ENCODE measurements at places on chromosomes 16 and 17.

- no peaks in the 10 kb centered on the region for H3K27me3 ChIP-seq
- no peaks in the 10 kb centered on the region for H3K36me3 ChIP-seq
- no peak overlapping the region for H3K27ac ChIP-seq
- H3K4me1 ChIP-seq: peaks cover 12% of the 10 kb centered on the region
- DNase-seq: no peak
Measured at GRCh38 chr17:29150161-29150560, 30.0 kb downstream of the MYO18A start.

DNA sequence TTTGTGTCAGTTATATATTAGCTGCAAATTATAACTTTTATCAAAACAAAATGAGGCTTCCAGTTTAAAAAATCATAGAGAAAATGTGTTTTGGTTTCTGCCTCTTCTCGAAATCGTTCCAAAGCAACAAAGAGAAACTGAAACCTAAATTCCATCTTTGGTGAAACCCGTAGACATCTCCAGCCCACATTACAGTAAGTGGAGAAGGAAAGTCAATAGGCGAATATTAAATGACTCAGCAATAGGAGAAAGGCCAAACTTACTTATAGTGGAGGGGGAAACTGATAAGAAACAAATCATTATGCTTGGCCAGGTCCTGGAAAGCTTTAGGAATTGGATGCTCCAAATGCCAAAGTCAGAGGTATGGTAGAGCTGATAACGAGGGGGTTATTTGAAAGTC is 103.0 kb upstream of the SHISA6 start:
- H3K27me3 ChIP-seq: no peaks in the 10 kb centered on the region
- no peaks in the 10 kb centered on the region for H3K4me1 ChIP-seq
- no peak overlapping the region for H3K4me3 ChIP-seq
- no peak for DNase-seq

GRCh38 chr16:9761870-9762269 is 420.4 kb downstream of the GRIN2A start:
- no peak overlapping the region for H3K4me3 ChIP-seq
- DNase-seq: no peak
- H3K27me3 ChIP-seq: no peaks in the 10 kb centered on the region
- peaks cover 5% of the 10 kb centered on the region for H3K4me1 ChIP-seq

DNA sequence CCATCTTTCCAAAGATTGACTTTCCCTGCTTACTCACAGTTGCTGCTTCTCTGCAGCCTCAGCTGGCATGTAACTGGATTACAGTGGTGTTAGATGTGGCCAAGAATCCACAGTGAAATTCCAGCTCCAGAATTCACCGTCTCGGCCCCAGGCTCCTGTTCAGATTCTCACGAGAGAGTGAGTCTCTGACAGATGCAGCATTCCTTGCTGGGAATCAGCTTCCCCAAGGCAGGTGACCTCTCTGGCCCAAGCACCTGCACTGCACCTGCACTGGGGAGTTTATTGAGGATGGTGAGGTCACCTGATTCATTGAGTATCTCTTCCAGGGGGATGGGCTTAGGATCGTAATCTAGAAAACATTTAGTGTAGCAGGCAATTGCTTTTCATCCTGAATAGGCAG is 600.5 kb upstream of the RBFOX1 start:
- H3K27ac ChIP-seq: no peak overlapping the region
- no peak for DNase-seq
- no peaks in the 10 kb centered on the region for H3K4me1 ChIP-seq
- H3K27me3 ChIP-seq: no peaks in the 10 kb centered on the region
- H3K36me3 ChIP-seq: no peaks in the 10 kb centered on the region

DNA sequence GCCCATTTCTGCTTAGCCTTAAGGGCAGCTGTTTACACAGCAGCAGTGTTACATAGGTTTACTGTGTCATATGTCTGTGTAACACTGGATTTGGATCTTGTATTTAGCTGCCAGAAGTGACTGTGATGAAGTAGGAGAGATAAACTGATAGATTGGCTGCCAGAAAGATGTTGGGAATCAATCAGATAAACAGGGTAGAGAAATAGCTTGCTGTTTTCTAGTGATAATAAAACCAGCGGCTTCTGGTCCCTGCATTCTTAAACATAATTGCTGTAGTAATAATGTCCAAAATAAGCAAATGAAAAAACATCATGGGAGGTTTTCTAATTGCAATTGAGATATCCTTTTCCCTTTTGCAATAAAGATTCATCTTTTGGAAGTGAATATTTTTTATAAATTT is 68.7 kb downstream of the AATF start:
- no peaks in the 10 kb centered on the region for H3K36me3 ChIP-seq
- H3K4me1 ChIP-seq: peaks cover 2% of the 10 kb centered on the region
- H3K27me3 ChIP-seq: no peaks in the 10 kb centered on the region
- no peak overlapping the region for H3K27ac ChIP-seq
- H3K4me3 ChIP-seq: no peak overlapping the region
- no peak for DNase-seq

DNA sequence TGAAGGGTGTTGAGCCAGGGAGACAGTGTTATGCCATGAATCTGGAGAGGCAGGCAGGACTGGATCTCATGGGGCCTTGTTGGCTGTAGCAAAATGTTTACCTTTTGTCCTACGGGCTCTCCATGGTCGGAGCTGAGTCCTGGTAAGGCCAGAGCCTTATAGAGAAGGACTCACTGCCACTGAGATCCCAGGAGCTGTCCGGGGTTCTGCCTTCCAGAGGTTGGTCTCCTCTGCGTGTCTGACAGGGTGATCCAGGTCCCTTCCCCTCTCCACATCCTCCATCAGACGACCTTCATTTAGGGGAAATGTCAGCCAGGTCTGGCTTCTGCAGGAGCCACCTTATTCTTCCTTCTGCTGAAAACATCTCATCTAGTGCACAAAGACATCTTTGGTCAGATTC is 285.2 kb upstream of the N4BP1 start:
- H3K4me3 ChIP-seq: no peak overlapping the region
- no peak for DNase-seq
- no peak overlapping the region for H3K27ac ChIP-seq

DNA sequence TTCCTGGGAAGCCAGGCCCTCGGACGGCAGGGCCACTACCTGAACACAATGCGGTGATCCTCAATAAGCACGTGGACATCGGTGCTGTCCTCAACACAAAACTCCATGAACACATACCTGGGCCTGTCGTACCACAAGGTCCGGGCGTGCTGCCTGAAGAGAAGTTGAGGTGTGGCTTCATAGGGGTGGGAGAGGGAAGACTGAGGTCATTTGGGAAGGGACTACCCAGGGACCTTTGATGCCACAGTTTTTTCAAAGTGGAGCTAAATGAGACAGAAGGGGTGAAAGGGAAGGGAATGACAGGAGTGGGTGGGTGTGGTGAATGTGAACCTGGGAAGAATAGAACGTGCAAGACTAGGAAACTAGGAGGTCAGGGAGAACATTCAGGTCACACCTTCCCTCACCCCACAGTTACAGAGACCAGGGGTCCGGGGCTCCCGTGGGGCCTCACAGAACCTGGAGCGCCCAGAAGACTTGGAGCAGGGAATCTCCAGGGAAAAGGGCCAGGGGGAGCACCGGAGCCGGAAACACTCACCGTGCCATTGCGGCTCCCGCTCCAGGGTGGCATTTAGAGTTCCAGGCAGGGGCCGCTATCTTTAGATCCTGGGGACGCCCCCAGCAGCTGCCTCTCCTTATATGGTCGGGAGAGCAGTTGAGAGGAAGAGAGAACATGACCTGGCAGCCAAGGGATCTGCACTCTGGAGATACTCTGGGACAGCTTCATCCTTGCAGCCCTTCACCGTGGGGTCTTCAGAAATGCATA is at the start of gene PTGES3L:
TSS of gene PTGES3L (minus strand) at position 570 of the 763 bp plus-strand sequence. CDS start at position 543, 27 bp downstream.
- peak; percentile 67 for DNase-seq
- no peaks in the 10 kb centered on the region for H3K36me3 ChIP-seq
- H3K4me1 ChIP-seq: peaks cover 3% of the 10 kb centered on the region
- peak within 1 kb of the TSS; percentile 57 for H3K27ac ChIP-seq
- H3K4me3 ChIP-seq: peak within 1 kb of the TSS; percentile 72
- H3K27me3 ChIP-seq: no peaks in the 10 kb centered on the region

- H3K36me3 ChIP-seq: peaks cover 6% of the 10 kb centered on the region
- no peak overlapping the region for H3K4me3 ChIP-seq
- H3K27ac ChIP-seq: no peak overlapping the region
- H3K27me3 ChIP-seq: 0 out of 2 replicates have a peak, but pooled peaks cover 3% of the 10 kb centered on the region
- DNase-seq: no peak
- peaks cover 2% of the 10 kb centered on the region for H3K4me1 ChIP-seq
Measured at GRCh38 chr16:2779978-2780898, 3.2 kb upstream of the ELOB start.

DNA sequence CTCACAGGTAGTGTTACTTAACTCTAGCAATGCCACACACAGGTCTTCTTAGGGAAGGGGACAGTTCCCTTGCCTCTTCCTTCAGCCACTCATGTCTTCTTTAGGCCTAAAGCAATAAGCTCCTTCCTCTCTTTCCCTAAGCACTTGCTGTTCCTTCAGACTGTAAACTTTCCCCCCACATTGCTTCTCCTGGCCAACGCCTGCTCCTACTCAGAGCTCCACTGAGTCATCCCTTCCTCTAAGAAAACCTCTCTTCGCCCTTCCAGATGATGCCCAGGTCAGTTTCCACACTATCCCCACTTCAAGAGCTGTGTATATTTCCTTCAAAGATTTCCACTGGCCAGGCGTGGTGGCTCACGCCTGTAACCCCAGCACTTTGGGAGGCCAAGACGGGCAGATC is 12.5 kb upstream of the EPOP start:
- no peak overlapping the region for H3K27ac ChIP-seq
- no peak overlapping the region for H3K4me3 ChIP-seq
- H3K36me3 ChIP-seq: no peaks in the 10 kb centered on the region
- no peak for DNase-seq
- H3K27me3 ChIP-seq: peaks cover 4% of the 10 kb centered on the region
- no peaks in the 10 kb centered on the region for H3K4me1 ChIP-seq

DNA sequence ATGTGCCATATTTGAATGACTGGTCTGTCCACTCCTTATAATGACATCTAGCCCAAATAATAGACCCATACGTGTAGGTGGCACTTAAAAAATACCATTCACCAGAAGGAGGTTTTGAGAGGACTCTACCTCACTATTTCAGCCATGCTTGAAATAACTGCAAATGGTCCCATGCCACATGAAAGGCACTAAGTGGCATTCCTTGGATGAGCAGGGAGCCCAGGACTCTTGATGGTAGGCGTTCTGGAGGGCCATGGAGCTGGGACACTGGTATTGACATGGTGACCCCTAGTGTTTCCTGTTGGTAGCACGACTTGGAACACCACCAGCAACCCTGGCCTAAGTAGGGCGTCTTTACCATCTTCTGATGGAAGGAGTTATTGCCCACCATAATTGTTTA is 148.7 kb upstream of the ZFHX3 start:
- peak; percentile 51 for DNase-seq
- H3K4me1 ChIP-seq: no peaks in the 10 kb centered on the region
- no peak overlapping the region for H3K27ac ChIP-seq
- no peaks in the 10 kb centered on the region for H3K36me3 ChIP-seq
- no peaks in the 10 kb centered on the region for H3K27me3 ChIP-seq

DNA sequence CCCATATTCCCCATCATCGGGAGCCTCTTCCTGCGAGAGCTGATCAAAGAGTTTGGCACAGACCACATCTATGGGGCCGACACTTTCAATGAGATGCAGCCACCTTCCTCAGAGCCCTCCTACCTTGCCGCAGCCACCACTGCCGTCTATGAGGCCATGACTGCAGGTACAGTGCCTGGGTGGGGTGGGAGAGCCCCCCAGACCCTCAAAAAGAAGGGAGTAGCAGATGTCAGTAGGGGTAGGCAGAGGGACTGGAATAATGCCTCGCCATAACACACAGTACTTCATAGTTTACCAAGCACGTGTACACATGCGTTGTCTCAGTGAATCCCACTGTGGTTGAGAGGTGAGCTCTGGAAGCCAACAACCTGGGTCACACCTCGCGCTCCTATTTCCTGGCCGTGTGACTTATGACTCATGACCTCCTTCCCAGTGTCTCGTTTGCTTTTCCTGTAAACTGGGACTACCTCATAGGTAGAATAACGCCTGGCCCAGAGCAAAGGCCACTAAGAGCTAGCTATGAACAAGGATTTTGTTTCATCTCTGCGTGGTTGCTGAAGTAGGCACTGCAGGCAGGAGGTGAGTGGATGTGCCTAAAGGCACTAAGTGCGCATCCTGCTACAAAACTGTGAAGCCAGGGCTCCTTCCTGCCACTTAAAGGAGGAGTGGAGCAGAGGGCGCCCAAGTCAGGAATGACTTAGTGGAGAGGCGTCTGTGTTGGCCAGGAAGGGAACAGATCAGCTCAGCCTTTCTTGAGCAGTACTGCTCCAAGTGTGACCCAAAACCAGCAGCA is 5.2 kb downstream of the NAGLU start:
- no peaks in the 10 kb centered on the region for H3K27me3 ChIP-seq
- H3K36me3 ChIP-seq: no peaks in the 10 kb centered on the region
- no peaks in the 10 kb centered on the region for H3K4me1 ChIP-seq
- DNase-seq: no peak

- no peak overlapping the region for H3K27ac ChIP-seq
- no peaks in the 10 kb centered on the region for H3K27me3 ChIP-seq
- H3K4me1 ChIP-seq: no peaks in the 10 kb centered on the region
- DNase-seq: peak; percentile 71
- no peak overlapping the region for H3K4me3 ChIP-seq
- H3K36me3 ChIP-seq: no peaks in the 10 kb centered on the region
Measured at GRCh38 chr17:72725433-72726068, 366.9 kb downstream of the SLC39A11 start.

DNA sequence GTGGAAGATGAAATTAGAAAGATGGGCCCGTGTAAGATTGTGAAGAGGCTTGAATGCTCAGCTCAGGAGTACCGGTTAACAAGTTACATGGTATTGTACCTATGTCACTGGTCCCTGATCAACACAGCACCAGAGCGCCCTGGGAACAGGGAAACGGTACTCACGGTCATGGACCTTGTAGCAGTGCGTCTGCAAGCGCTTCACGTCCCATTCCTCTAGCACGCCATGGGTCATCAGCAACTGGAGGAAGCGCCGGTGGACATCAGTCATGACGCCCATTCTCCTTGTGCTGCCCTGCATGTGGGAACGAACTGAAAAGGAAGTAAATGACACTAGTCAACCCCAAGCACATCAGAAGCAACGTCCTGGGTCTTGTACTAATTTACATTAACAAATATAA is 11.3 kb downstream of the NSMCE1 start:
- H3K27ac ChIP-seq: no peak overlapping the region
- no peaks in the 10 kb centered on the region for H3K36me3 ChIP-seq
- no peak for DNase-seq
- H3K4me1 ChIP-seq: peaks cover 6% of the 10 kb centered on the region
- no peak overlapping the region for H3K4me3 ChIP-seq

DNA sequence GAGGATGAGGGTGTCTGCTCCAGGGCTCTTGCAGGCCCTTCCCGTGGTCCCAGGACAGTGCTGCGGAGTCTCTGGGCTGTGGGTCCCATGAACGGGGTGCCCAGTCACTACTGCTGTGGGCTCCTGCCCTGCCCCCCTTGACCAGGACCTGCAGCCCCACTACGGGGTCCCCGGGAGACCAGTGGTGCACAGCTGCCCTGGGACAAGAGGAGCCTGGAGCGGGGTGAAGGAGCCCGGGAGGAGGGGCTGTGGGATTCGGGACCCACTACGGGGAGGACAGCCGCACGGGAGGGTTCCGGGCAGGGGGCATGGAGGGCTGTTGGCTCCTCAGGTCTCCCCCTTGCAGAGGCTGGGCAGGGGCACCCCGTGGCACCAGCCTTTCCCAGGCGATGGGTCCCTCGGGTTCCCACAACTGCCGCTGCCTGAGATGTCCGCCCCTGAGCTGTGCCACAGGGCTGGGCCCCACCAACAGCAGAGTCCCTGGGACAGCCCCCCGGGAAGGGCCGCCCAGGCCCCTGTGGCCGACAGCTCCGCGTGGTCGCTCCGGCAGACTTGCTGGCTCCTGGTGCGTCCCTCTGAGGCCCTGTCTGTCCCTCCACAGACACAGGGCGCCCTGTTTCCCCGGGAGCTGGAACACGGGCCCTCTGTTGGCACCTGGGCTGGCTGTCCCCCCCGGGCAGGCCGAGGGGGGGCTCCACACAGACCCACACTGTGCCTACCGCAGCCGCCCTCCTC is 52.1 kb upstream of the GNG13 start:
- H3K27me3 ChIP-seq: no peaks in the 10 kb centered on the region
- H3K4me1 ChIP-seq: no peaks in the 10 kb centered on the region
- no peaks in the 10 kb centered on the region for H3K36me3 ChIP-seq
- no peak for DNase-seq
